ENCODE measurements at places on chromosomes 5 and 9.

- H3K4me3 ChIP-seq, result no peak overlapping the region
- H3K4me1 ChIP-seq, result no peaks in the 10 kb centered on the region
- DNase-seq, result no peak
- H3K36me3 ChIP-seq, result no peaks in the 10 kb centered on the region
- no peak overlapping the region for H3K27ac ChIP-seq
- no peaks in the 10 kb centered on the region for H3K27me3 ChIP-seq
Observed at GRCh38 chr5:98341038-98342032, 432.1 kb upstream of the RGMB start.

- no peaks in the 10 kb centered on the region for H3K27me3 ChIP-seq
- no peaks in the 10 kb centered on the region for H3K4me1 ChIP-seq
- H3K36me3 ChIP-seq, result no peaks in the 10 kb centered on the region
- DNase-seq, result no peak
Observed at GRCh38 chr9:77707383-77708063, 59.4 kb upstream of the GNA14 start.

GRCh38 chr5:176185133-176185733 is 53.0 kb upstream of the SIMC1 start:
- no peak for DNase-seq
- H3K27ac ChIP-seq, result no peak overlapping the region
- no peaks in the 10 kb centered on the region for H3K4me1 ChIP-seq
- no peak overlapping the region for H3K4me3 ChIP-seq

DNA sequence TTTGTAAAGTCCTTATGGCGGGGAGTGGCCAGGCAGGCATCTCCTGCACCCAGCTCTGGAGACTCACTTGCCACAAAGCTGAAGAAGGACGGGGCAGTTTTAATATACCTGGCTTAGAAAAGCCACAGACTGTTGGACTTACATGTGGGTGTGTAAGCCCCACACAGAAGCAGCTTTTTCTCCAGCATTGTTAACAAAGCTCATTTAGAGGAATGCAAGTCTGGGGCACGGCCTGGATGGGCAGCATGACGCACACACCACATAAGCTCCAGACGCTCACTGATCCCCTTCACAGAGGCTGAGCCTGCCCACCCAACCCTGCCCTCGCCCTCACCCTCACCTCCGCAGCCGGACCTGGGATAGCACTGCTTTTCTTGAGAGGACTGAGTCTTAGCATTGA is 58.0 kb upstream of the PDE8B start:
- H3K4me1 ChIP-seq, result no peaks in the 10 kb centered on the region
- no peaks in the 10 kb centered on the region for H3K27me3 ChIP-seq
- H3K36me3 ChIP-seq, result no peaks in the 10 kb centered on the region
- no peak overlapping the region for H3K27ac ChIP-seq

- H3K4me1 ChIP-seq, result no peaks in the 10 kb centered on the region
- no peak overlapping the region for H3K27ac ChIP-seq
- no peaks in the 10 kb centered on the region for H3K27me3 ChIP-seq
- no peak overlapping the region for H3K4me3 ChIP-seq
- no peak for DNase-seq
Observed at GRCh38 chr5:6289239-6289638, 89.1 kb downstream of the MED10 start.

DNA sequence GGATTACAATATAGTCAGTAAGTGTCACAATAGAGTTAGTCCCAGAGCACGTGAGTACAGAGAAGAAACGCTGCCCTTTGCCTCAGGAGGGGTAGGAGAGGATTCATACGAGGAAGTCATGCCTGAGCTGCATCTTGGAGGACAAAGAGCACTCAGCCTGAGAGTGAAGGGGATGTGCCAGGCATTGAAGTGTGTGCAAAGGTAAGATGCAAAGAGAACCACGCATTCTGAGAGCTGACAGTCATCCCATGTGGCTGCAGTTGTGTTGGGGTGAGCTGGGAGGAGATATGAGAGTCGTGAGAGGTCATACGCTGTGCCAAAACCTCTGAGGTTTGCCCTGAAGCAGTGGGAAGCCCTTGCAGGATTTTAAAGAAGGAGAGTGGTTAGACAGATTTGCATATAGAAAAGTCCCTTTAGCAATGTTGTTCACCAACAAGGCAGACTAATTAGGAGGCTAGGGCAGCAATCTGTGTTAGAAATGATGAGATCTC is 97.5 kb downstream of the PIP5K1B start:
- no peak overlapping the region for H3K4me3 ChIP-seq
- H3K4me1 ChIP-seq, result peaks cover 4% of the 10 kb centered on the region
- H3K36me3 ChIP-seq, result no peaks in the 10 kb centered on the region
- DNase-seq, result peak; percentile 81
- peak overlapping the region; percentile 20 for H3K27ac ChIP-seq

GRCh38 chr5:139639619-139640380 is 8.3 kb upstream of the CXXC5 start:
- H3K27me3 ChIP-seq, result no peaks in the 10 kb centered on the region
- DNase-seq, result no peak
- H3K27ac ChIP-seq, result no peak overlapping the region
- H3K36me3 ChIP-seq, result no peaks in the 10 kb centered on the region

DNA sequence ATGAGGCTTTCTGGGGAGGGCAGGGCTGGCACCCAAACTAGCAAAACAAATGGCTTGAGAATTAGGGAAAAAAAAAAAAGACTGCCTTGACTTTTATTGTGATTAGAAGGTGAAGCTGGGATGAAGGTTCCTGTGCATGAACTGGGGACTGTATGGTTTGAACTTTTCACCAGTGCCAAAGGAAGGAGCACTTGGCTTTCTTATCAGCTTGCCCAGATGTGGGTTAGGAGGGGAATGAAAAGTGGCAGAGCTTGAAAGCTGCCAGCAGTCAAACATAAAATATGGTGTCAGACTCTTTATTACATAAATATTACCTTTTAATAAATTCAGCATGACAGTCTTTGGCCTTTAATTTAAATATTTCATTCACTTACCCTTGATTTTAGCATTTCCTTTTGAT is 182.5 kb downstream of the PSAT1 start:
- DNase-seq, result no peak
- H3K27me3 ChIP-seq, result no peaks in the 10 kb centered on the region
- no peaks in the 10 kb centered on the region for H3K36me3 ChIP-seq
- H3K4me1 ChIP-seq, result no peaks in the 10 kb centered on the region
- no peak overlapping the region for H3K4me3 ChIP-seq
- no peak overlapping the region for H3K27ac ChIP-seq

DNA sequence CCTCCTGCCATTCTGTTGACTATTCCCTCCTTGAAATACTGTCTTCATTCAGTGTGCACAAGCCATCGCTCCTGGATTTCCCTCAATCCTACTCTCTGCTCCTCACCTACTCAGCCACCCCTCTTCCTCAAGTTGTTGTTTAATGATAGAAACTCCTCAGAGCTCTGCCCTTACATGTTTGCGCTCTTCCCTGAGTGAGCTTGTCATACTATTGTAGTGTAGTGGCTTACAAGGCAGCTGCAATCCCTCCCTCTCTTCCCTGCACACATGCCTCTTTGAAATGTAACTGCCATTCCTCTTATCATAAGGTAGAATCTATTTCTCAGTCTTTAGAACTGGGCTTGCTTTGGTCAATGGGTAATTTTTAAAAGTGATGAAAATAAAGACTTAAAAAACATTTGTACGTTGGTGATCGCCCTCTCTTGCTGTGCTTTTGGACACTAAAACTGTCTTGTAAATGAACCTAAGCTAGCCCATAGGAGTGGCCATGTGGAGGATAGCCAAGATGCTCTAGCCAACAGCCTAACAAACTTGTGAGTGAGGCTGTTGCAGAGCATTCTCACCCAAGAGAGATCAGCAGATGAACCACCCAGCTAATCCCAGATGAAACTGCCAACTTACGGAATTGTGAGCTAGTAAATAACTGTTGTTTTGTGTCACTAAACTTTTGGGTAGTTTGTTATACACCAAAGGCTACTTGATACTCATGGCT is 18.1 kb upstream of the SMAD5 start:
- DNase-seq, result no peak
- H3K36me3 ChIP-seq, result no peaks in the 10 kb centered on the region
- no peak overlapping the region for H3K27ac ChIP-seq
- no peaks in the 10 kb centered on the region for H3K27me3 ChIP-seq
- no peak overlapping the region for H3K4me3 ChIP-seq

- DNase-seq, result no peak
- no peaks in the 10 kb centered on the region for H3K27me3 ChIP-seq
- no peaks in the 10 kb centered on the region for H3K4me1 ChIP-seq
- no peaks in the 10 kb centered on the region for H3K36me3 ChIP-seq
- H3K4me3 ChIP-seq, result no peak overlapping the region
- H3K27ac ChIP-seq, result no peak overlapping the region
Observed at GRCh38 chr5:7576023-7576715, 180.2 kb downstream of the ADCY2 start.

DNA sequence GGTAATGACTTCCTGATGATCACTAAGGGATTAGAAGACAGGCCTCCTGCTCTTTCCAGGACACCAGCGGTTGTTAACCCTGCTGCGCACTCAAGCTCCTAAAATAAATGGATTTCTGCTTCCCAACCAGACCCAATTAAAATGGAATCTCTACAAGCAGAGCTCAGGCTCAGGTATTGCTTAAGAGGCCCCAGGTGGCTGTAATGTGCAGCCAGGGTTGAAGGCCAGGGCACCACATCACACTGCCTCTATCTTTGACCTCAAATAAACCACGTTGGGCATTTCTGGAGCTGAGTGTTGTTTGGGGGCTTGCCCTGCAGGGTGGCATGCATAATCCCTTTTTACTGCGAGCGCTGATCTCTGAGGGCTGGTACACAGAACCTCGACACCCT is 108.0 kb downstream of the FBXO38 start:
- no peaks in the 10 kb centered on the region for H3K4me1 ChIP-seq
- no peaks in the 10 kb centered on the region for H3K27me3 ChIP-seq
- no peaks in the 10 kb centered on the region for H3K36me3 ChIP-seq
- no peak for DNase-seq
- H3K4me3 ChIP-seq, result no peak overlapping the region
- no peak overlapping the region for H3K27ac ChIP-seq

- no peaks in the 10 kb centered on the region for H3K36me3 ChIP-seq
- no peak overlapping the region for H3K27ac ChIP-seq
- H3K27me3 ChIP-seq, result no peaks in the 10 kb centered on the region
- no peak overlapping the region for H3K4me3 ChIP-seq
- H3K4me1 ChIP-seq, result no peaks in the 10 kb centered on the region
Observed at GRCh38 chr9:12846035-12846434, 71.2 kb downstream of the LURAP1L start.

GRCh38 chr9:82410866-82411265 is 422.3 kb downstream of the SPATA31D1 start:
- H3K4me3 ChIP-seq, result no peak overlapping the region
- no peak for DNase-seq
- H3K4me1 ChIP-seq, result no peaks in the 10 kb centered on the region

- H3K4me1 ChIP-seq, result no peaks in the 10 kb centered on the region
- no peaks in the 10 kb centered on the region for H3K27me3 ChIP-seq
- H3K27ac ChIP-seq, result no peak overlapping the region
Observed at GRCh38 chr5:80205846-80206245, 50.0 kb downstream of the SERINC5 start.

DNA sequence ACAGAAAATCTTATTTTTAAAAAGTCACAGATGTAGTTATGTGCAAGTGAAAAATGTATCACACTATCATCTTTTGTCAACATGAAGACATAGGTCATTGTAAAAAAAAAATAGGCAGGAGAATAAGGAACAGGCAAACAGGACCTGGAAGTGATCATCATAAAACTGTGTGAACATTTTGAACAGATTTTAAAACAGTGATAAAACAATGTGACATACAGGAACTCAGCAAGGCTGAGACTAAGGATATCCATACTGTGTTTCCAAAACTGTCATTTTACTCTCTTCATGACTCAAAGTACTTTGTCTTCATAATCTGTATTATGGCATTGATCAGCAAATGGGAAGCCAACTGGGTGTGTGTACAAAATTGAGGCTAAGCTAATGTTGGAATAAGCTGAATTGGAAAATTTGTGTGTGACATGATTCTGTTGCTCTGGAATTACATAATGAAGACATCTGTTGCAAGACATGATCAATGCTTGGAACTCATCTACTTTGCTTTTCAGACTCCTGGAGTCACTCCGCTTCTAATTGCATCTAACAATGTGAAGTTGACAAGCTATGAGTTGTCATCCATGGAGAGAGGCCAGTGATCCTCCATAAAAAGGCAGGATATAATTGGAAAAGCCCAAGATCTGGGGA is 978.7 kb upstream of the NUDT12 start:
- DNase-seq, result no peak
- no peak overlapping the region for H3K4me3 ChIP-seq
- no peaks in the 10 kb centered on the region for H3K4me1 ChIP-seq
- no peak overlapping the region for H3K27ac ChIP-seq

- no peak overlapping the region for H3K4me3 ChIP-seq
- no peaks in the 10 kb centered on the region for H3K4me1 ChIP-seq
- no peaks in the 10 kb centered on the region for H3K36me3 ChIP-seq
- no peak for DNase-seq
- no peaks in the 10 kb centered on the region for H3K27me3 ChIP-seq
Observed at GRCh38 chr9:138075961-138076649, 198.5 kb downstream of the CACNA1B start.

GRCh38 chr5:179381691-179382090 is 36.4 kb upstream of the ADAMTS2 start:
- no peaks in the 10 kb centered on the region for H3K27me3 ChIP-seq
- H3K4me1 ChIP-seq, result no peaks in the 10 kb centered on the region
- no peak for DNase-seq
- H3K27ac ChIP-seq, result no peak overlapping the region
- no peak overlapping the region for H3K4me3 ChIP-seq

DNA sequence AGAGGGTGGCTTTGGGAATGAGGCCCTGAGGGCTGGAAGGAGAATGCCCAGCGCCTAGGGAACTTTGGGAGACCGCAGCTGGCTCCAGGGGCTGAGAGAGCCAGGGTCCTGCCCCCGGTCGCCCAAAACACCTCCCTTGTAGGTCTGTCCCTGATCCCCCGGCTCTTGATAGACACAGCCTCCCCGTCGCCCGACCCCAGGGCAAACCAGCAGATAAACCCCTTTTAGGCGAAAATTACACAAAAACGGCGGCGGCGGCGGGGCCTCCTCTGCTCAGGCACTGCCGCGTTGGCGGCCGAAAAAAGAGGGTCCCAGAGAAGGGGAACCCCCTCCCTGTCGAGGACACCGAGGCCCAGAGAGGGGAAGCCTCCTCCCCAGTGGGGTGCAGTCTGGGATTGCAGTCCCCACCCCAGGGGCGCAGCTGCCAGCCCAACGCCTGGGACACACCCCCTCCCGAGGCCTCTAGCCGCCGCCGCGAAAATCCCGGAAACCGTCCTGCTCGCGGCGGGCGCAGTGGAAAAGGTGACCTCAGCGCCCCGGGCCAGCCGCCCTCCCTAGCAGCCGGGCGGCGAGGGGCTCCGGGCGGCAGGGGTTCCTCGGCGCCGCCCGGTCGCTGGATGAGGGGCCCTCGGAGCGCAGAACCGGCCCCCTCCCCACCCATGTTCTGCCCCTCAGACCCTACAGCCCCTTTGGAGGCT is 3.1 kb upstream of the BARX1 start:
- peaks cover 78% of the 10 kb centered on the region for H3K27me3 ChIP-seq
- peaks cover 48% of the 10 kb centered on the region for H3K4me1 ChIP-seq
- no peak for DNase-seq
- H3K36me3 ChIP-seq, result no peaks in the 10 kb centered on the region
